ENCODE measurements at places on chromosomes 6 and 20. TPM values are rescaled to one million over a fixed set of nuclear protein-coding genes. Genes with fewer than 3 reads are reported as not detected.

Gene SEL1L2
- total RNA-seq: not detected

Gene LRRC1
- 25.4 TPM for total RNA-seq

Gene TBXT
- total RNA-seq: not detected

Gene TOMM34
- total RNA-seq: 13.4 TPM

DNA sequence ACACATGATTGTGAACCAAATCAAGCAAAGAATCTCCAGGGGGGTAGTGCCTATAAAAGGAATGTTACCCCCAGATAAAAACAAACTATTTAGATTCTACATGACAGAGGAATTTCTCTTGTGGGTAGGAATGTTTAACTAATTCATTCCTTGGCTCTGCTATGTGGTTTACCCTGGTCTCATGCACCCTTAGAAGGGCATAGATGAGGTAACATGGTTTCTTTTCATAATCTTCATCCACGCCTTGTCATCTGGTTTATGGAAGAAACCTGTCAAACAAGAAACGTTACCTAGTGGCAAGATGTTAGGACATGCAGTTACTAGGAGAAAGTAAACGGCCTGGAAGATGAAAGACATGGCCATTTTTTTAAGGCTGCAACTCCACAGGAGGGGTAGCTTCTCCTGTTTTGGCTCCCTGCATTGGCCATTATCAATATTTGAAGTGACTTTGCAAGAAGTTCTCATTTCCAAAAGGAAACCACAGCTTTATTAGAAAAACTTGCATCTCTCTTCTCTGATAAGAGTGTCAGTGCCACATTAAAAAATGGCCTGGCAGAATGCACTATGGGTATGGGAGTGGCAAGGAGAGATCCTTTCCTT lies 45.5 kb downstream of the STX11 start:
- DNase-seq: no peak

DNA sequence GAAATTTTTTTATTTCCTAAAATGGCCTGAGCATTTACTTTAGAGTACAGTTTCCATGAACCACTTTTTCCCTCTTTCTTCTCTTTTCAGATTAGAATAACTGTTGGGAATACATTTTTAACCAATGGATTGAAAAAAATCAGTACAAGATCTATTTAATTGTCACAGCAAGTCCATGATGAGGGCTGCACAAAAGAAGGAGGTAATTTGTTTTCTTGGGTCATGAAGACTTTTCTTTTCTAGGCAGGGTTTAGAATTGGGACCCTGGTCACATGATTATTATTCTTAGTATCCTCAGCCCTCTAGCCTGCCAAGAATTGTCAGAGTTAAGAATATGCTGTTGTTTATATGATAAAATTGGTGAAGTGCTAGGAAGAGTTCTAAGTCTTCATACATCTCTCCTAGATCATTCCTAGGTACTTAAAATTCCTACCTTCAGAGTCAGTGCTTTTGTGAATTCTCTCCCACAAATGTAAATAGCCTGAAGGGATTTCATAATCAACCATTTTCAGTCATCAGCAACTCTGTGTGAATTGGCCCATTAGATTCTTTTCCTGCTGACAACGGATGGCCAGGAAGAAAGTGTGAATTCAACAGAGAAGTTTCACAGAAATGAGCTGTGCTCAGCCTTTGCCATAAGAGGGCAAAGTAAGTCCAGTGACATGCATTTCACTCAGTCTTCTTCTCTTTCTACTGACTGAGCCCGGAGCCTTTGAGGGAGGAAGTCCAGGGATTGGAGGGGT lies 32.4 kb upstream of the TPBG start:
- no peak for DNase-seq

DNA sequence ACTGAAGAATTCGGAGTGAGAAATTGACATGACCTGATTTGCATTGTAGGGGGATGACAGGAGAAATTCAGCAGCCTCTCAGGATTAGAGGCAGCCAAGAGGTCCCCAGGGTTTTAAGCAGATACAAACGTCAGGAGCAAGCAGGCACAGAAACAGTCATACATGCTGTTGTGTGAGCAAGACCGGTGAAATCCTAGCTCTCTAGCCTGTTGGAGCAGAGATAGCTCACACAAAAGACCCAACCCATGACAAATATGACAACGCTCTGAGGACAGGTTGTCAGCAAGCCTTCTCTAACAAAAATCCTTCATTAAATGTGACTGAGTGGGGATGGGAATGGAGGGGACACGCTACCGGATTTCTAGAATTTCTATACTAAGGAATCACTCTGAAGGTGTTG lies 23.0 kb upstream of the AKAP12 start:
- no peak for DNase-seq

GRCh38 chr6:9295644-9296043 lies 860.3 kb upstream of the SLC35B3 start:
- DNase-seq: no peak

DNA sequence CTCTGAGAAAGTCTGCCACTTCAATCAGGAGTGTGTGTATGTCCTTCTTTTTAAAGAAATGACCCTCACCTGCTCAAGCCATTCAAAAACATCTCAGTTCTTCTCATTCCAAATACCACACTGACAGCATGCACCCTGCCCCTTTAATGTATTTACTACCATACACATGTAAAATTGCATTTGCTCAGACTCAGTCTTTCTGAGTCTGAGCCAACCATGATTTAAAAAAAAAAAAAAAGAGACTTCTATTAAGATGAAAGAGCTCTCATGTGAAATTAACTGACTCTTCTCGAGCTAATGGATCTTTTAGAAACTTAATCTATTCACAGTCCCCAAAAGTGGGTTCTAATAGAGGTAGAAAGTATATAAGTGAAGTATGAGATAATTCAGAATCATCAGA lies 1.4 kb upstream of the FILIP1 start:
- no peak for DNase-seq

- no peak for DNase-seq
Observed at GRCh38 chr6:4665489-4666417, 110.5 kb upstream of the CDYL start.

GRCh38 chr6:29294499-29294914 lies 7.0 kb upstream of the OR14J1 start:
- no peak for DNase-seq
